Fibroblast of skin of scalp (primary cell): ENCODE measurements at places on chromosomes 11 and 22.
A peak's percentile ranks its signal among the peaks of the same experiment; 100 is the strongest.

- peak; percentile 63 for DNase-seq
Observed at GRCh38 chr11:106101819-106102218, 24.4 kb downstream of the AASDHPPT start.

DNA sequence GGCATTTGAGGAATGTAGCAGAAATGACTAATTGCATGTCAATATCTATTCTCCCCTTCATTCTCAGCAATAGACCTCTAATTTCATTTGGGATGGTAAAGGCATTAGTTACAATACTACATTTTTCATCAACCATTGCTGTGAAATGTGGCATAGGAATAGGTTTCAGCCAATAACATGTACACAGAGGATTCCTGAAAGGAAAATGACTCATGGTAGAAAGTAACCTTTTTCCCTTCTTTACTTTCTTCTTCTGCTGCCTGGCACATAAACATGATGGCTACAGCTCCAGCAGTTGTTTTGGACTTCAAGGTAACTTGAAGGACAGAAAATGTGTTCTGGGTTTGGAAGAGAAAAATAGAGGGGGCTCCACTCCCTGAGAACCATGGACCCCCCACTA is 231.8 kb upstream of the CTSC start:
- no peak for DNase-seq

- peak; percentile 100 for DNase-seq
Observed at GRCh38 chr11:19679952-19680828, 32.4 kb upstream of the NAV2 start.

GRCh38 chr22:48331691-48332220 is 1495.9 kb downstream of the BRD1 start:
- no peak for DNase-seq

- peak; percentile 94 for DNase-seq
Observed at GRCh38 chr22:24402460-24403192, 24.8 kb upstream of the ADORA2A start.

GRCh38 chr11:20258376-20258895 is 98.2 kb upstream of the DBX1 start:
- no peak for DNase-seq

DNA sequence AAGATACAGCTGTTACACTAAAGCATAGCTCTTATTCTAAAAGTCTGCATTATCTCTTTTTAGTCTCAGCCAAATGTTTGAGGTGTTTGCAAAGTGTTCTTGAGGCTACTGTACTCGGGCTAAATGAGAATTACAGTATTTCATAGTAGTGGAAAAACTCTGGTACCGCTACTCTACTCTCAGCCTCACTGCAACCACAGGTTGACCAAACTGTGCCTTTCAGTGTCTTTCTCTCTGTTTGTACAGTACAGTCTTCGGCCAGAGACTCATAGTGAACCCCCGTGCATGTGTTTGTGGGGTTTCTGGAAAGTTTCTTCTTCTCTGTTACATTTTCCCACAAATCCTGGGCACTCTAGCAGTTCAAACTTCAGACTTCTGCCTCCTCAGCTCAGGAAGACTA is 7.4 kb upstream of the LUZP2 start:
- DNase-seq, result no peak

DNA sequence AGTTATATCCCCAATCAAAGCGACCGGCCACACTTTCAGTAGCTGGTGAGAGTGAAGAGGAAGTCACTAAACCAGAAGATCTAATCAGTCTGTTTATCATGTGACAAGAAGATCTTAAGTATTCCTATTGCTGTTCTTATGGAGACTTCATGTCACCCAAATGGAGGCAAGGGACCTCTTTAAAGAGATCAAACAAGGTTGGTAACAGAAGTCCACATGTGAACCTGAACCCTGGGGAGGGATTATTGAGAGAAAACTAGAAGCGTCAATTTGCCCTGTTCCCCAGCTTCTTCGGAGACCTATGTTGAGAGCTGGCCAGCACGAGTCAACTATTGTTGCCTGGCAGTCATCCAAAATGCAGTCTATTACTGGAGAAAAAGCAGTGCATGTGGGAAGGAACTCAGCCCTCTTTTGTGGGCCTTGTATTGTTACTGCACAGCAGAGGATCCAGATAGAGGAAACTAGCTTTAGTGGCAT is 76.9 kb upstream of the CTSC start:
- peak; percentile 60 for DNase-seq

- peak; percentile 71 for DNase-seq
Observed at GRCh38 chr11:119416606-119417580, 6.1 kb downstream of the THY1 start.

- peak; percentile 38 for DNase-seq
Observed at GRCh38 chr11:130776061-130776419, 140.2 kb downstream of the SNX19 start.

DNA sequence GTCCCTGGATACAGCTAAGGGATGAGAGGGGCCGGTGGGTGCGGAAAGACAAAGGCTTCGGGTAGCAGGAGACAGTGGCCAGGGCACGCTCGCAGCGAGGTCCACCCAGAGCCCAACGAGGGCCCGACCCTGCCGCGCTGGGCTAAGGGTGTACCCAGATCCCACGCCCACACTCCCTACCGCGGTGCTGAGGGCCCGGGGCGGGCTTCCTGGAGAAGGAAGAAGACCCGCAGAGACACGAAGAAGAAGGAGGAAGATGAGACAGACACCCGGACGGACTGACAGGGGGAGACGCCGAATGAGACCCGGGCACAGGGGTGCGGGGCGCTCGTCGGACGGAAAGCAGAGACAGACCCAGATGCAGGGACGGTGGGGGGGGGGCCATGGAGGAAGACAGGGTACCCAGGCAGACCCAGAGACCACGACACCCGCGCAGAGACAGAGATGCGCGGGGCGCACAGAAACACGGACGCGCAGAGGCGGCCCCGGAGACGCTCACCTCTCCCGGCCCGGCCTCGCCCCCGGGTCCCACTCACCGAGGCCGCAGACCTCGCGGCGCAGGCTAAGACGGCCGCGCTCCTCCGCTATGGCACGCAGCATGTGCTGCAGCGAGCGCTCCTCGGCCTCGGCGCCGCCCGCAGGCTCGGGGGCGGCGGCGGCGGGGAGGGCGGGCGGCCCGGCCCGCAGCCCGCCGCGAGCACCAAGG is 437 bp downstream of the KIAA0930 start:
- DNase-seq, result no peak

DNA sequence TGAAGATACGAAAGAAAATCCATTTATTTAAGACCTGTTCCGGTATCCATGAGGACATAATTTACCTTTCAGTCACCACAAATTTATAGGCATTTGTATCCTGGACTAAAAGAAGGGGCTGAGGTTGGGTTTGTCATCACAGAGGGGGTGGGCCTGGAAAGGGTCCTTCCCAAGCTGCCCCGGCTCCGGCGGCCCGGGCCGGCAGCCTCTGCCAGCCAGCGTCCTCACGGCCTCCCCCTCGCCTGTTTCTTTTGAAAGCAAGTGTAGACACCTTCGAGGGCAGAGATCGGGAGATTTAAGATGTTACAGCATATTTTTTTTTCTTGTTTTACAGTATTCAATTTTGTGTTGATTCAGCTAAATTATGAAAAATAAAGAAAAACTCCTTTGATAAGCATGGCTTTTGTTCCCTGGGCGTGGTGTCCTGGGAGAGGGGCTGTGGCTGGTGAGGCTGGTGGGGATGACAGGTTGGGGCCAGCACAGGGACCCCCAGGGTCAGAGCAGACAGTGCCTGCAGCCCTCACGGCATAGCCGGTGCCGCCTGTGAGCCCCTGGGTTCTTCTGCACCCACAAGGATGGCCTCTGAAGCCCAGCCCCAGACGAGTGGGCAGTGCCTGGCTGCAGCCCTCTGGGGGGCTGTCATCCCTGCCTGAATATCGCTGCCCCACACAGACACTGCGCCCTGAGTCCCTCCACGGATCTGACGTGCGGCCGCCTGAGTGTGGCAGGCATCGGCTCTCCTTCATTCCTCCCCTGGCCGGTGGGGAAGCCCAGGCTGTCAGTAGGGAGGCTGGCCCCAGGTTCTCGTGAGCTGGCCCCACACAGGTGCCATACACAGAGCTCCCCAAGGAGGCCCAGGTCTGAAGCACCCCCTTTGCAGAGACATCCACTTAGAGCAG is 1075.9 kb downstream of the BRD1 start:
- DNase-seq, result no peak

DNA sequence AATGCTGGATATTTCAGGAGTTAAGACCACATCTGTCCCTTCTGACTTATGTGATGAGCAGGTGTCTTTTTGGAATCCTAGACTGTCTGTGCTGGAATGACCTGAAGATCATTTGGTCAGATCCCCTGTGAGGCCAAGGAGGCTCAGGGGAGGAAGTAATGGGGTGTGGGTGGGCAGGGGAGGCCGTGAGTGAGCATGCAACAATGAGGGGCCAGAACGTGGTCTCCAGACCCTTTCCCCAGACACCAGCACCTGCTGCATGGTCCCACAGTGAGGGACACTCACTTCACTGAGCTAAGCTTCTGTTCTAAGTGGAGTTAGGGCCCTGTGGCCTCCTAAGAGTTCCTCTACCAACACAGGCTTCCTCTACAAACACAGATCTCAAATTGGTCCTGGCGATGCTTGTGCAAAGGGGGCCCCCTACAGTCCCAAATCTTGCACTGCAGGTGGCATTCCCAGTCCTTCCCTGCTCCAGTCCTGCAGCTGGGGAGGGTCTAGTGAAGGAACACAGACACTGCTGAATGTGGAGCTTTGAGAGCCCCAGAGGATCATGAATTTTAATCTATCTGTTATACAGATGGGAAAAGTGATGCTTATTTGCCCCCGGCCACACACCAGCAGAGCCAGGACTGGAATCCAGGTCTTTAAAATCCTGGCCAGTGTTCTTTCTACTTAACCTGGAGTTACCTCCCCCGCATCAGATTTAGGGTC is 7.4 kb downstream of the USP2 start:
- peak; percentile 75 for DNase-seq

- no peak for DNase-seq
Observed at GRCh38 chr22:29199702-29200400, 5.8 kb upstream of the EMID1 start.

DNA sequence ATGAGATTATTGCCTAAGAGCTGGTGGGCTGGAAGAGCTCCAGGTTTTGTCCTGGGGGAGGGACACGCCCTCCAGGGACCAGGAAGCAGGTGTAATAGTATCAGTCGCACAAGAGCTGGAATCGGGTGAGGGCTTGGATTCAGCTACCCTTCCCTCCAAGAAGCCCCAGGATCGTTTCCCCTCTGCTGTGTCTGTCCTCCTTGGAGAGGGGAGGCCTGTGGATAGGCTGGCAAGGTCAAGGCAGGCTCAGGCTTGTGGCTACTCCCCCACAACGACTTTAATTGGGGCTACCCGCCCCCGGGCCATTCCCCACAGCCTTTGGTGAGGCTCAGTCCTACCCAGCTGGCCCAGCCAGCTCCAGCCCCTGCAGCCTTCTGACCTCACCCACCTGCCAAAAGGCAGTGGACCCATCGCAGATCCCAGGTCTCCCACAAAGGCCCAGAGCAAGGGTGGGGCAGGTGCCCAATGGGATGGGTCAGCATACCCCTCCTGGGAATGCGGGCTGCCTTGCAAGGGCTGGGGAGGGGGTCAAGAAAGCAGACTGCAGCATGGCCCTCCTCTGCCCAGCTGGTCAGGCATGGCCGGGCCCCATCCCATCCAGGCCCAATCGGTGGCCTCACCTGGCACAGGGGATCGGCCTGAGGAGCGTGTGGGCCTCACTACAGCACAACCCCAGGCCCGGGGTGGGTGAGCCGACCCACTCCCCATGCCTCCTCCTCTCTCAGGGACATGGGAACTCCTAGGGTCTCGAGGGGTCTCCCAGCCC is 1.0 kb downstream of the CTSD start:
- DNase-seq, result no peak

DNA sequence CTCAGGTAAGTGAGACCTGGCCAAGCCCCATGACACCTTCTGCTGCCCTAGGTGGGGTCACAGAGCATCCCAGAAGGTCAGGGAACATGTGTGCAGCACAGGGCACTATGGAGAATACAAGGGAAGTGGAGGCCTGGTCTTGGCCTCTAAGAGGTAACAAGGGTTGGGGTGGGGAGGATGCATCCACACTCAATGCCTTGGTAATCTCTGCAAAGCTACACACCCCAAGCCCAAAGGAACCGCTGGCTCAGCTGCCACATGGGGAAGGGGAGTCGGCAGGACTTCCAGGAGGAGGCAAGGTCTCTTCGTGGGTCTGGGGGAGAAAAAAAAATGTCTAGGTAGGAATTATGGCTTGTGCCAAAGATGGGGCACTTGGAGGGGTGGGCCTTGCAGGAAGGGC is 17.3 kb downstream of the CD5 start:
- no peak for DNase-seq

DNA sequence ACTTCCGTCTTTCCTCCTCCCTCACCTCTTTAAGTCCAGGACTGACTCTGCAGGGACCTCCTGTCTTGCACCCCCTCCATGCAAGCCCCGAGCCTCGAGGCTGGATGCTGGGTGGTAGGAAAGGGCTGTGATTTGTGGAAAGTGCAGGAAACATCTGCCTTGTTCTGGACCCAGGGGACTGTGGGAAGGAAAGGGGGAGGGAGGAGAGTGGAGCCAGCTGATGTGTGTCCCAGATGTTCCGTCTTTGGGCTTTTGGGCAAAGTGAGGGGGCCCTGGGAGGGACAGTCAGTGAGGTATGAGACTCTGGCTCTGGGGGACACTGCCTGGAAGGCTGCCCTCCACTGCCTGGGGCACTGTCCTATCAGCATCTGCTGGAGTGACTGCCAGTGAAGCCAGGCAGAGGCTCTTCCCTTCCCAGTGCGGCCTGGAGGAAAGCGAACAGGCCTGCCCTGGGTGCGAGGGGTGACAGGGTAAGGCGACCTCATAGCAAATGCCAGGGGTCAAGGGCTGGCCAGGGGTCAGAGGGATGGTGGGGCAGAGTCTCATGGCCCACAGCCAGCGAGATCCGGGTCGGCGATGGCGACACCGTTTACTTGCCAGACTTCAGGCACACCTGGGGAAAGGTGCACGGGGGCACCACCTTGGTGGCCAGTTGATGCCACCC is 1.7 kb downstream of the MRGPRD start:
- no peak for DNase-seq

- no peak for DNase-seq
Observed at GRCh38 chr22:22215659-22216449, 28.7 kb upstream of the VPREB1 start.

DNA sequence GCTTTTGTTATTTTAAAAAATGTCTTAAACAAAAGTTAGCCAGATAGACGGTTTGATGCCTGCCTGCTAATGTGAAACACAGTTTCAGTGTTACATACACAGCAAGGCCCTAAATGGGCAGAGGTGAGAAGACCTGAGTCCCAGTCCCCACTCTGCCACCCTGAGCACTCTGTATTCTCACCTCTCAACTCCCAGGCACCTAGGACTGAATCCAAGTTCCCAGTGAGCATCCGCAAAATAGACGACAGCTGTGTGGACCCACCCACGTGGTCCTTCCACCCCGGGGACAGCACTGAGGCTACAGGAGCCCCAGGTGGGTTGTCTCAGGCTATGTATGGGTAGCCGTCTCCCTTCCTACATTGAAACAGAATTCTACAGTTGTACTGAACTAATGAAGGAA is 111.5 kb downstream of the RPL27A start:
- no peak for DNase-seq
